Hypothalamus (tissue), 51 donors: ENCODE measurements at places on chromosomes 3 and 15.
A peak's percentile ranks its signal among the peaks of the same experiment; 100 is the strongest.

- DNase-seq, result no peak
Observed at GRCh38 chr3:171811913-171812335, 1.6 kb upstream of the PLD1 start.

DNA sequence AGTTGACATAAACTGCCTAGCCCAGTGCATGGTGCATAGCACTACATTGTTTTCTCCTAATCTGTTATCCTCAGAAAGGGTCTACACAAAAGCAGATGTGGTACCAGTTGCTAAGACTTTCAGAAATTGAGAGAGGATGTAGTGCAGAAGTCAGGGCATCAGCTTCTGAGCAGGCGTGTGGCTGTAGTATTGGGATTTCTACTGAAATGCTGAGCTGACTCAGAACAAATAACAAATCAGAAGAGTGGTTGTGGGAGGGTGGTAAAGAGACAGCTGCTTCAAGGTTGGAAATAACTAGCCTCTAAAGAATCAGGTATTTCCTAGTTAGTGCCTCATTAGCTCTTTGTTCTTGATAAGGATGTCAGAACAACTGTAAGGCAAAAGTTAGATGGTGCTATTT, 161.3 kb downstream of the AKAP13 start:
- no peak for DNase-seq

- no peak for DNase-seq
Observed at GRCh38 chr15:62297522-62297921, 132.4 kb upstream of the C2CD4B start.

DNA sequence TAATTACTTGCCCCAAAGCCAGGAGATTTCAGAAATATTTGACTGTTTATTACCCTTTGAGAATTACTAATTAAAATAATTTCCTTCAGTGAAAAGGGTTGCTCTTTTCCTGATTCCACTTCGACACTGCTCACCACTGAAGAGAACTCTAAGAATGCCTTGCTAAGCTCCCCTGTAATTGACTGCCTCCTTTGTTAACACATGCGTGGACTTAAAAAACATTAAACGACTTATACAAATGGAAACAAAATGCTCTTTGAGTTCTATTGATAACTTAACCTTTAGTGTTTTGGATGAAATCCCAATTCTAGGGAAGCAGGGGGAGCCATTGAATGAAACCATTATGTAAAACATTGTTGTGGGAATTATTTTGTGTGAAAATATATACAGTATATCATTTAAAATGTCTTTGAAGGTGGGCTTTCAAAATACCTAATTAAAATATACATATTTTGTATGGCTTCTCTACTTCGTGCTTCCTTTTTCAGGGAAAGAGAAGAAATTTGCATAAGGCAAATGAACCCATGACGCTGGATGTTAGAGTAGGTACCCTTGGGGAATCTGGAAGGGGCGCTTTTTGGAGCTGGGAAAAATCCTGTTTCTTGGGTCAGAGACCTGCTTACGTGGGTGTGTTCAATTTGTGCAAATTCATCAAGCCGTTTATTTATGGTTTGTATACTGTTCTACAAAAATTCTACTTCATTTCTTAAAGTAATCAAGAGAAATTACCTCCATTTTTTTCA, 64.2 kb downstream of the WWTR1 start:
- DNase-seq, result no peak

- no peak for DNase-seq
Observed at GRCh38 chr3:161939918-161940620, 443.5 kb downstream of the OTOL1 start.

GRCh38 chr3:5017925-5018531, 38.8 kb downstream of the BHLHE40 start:
- no peak for DNase-seq

DNA sequence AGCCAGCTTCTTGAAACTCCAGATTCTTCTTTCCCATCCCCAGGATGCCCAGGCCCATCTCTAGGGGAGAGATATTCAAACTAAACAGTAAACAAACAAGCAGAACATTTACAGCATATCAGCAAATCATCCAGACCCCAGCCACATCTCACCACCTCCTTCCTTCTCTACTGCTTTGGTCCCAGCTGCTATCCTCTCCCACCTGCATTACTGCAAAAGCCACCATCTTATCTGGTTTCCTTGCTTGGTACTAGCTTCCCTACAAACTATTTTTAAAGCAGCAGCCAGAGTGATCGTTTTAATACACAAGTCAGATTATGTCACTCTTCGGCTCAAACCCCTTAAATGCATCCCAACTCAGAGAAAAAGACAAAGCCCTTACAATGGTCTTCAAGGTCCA, 4.8 kb downstream of the LYSMD2 start:
- DNase-seq, result no peak

DNA sequence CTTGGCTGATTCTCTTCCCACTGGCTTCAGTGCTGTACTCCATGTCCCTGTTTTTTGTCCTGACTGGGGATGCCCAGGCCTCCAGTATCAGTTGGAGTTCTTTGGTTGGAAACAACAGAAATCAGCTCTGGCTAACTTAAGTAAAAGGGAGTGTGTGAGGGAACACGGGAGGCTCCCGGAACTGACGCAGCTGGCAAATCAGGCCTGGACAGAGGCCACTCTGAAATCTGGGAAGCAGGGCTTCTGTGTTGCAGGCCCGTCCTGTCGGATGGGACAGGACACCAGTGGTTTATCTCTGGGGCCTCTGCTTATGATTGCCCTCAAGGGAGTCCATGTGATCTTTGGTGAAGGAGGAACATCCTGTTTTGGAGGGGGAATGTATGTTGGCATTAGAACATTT, 124.3 kb downstream of the CHCHD6 start:
- DNase-seq, result no peak

GRCh38 chr3:11438646-11439045, 166.4 kb downstream of the ATG7 start:
- DNase-seq, result no peak

GRCh38 chr3:182925944-182926337, 54.4 kb downstream of the DCUN1D1 start:
- DNase-seq, result no peak

- DNase-seq, result no peak
Observed at GRCh38 chr3:119395923-119396358, 67.5 kb downstream of the TMEM39A start.

DNA sequence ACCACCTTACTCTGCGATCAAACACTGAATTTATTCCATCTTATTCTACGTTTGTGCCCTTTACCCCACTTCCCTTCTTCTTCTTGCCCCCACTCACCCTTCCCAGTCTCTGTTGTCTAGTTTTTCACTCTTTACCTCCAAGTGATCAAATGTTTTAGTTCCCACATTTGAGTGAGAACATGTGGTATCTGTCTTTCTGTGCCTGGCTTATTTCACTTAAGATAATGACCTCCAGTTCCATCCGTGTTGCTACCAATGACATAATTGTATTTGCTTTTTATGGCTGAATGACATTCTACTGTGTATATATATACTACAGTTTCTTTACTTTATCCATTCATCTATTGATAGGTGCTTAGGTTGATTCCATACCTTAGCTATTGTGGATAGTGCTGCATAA, 78.8 kb downstream of the PDCD6IP start:
- DNase-seq, result no peak

DNA sequence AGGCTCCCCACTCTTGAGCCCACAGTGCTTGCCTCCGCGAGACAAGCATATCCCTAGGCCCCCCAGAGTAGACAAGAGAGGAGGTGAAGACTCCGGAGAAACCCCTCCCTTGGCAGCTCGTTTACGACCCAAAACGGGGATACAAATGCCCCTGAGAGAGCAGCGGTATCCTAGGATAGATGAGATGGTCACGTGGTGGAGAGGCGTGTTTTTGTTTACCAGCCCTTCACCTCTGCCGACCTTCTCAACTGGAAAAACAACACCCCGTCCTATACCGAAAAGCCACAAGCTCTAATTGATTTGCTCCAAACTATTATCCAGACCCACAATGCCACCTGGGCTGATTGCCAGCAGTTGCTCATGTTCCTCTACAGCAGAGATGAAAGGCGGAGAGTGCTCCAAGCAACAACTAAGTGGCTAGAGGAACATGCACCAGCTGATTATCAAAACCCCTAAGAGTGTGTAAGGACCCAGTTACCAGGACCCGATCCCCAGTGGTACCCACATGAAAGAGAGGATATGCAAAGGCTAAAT, 99.5 kb upstream of the OSBPL11 start:
- DNase-seq, result no peak

- no peak for DNase-seq
Observed at GRCh38 chr15:64842096-64842939, 603 bp downstream of the PLEKHO2 start.

DNA sequence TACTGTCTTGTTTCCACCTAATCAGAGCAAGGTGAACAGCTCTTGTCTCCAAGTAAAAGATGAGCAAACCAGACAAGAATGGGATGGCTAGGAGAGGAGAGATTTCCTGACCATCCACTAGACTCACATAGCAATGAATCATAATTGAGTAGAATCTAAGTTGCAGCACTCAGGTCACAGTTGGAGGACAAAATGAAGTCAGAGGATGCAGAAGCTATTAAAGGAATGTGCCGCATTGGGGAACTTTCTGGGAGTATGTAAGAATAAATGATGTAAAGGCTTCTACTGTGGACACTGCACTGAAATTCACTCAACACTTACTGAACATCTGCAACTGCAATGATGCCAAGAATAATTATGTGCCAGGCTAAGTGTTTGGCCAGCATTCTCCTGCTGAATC, 217.4 kb upstream of the WNT5A start:
- no peak for DNase-seq

- no peak for DNase-seq
Observed at GRCh38 chr15:40333922-40334492, 6.7 kb downstream of the CCDC9B start.

GRCh38 chr3:27749643-27750042, 27.5 kb upstream of the EOMES start:
- DNase-seq, result no peak

GRCh38 chr15:36917411-36918267, 182.7 kb downstream of the MEIS2 start:
- no peak for DNase-seq

DNA sequence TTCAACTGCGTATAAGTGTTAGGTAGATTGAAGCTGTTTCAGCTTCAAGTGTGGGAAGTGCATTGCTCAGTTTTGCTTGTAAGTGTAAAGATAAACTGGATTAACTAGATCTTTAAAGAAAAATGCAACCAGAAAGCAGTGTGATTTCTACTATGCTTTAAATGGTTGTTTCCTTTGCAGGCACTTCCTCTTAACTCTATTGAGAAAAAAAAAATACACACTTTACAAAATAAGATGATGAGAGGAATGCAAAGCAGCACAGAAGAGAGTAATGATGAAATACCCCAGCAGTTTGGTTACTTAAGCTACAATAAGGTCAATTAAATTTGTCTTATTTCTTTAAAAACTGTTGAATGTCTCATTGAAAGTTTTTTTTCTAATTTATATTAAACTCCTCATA, 40.8 kb downstream of the DPH6 start:
- no peak for DNase-seq

- no peak for DNase-seq
Observed at GRCh38 chr3:62589078-62589477, 215.7 kb upstream of the FEZF2 start.

DNA sequence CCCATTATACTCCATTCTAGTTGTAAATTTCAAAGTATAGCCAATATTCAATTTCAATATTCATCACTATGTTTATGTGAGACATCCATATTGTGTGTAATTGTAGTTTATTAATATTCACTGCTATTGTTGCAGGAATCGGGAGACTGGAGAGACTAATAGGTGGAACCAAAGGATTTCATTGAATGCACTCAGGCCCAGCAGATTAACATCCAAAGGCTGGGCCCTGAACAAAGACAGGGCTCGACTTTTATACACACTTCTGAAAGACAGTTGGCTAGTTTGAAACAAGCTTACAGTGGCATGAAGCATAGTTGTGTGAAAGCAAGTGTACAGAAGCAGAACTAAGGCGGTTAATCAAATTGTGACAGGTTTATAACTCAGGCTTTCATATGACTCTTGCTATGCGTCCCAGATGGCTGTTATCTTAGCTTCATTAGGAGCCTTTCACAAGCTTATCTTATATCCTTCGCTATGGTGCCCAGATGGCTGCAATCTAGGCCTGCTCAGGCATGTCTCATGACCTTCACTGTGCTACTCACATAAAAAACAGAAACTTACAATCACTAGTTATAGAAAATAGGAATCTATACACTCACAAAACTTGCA, 1038.8 kb upstream of the EPHA6 start:
- DNase-seq, result no peak

DNA sequence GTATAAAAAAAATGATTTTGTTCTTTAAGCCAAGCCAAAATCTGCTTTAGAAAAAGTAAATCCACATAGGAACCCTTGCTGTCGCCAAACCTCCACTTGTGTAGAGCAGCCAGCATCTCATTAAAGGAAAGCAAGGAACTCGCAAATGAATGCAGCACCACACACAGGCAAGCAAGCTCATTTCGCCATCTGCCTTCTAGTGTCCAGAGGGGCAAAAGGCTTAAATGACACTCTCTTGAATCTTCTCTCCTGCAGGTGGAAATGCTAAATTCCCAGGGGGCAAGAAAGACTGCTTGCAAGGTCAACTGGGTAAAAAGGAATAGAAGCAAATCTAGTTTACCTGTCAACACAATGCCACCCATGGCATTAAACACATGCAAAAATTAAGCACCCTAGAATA, 2.4 kb downstream of the MB21D2 start:
- DNase-seq, result peak; percentile 17

DNA sequence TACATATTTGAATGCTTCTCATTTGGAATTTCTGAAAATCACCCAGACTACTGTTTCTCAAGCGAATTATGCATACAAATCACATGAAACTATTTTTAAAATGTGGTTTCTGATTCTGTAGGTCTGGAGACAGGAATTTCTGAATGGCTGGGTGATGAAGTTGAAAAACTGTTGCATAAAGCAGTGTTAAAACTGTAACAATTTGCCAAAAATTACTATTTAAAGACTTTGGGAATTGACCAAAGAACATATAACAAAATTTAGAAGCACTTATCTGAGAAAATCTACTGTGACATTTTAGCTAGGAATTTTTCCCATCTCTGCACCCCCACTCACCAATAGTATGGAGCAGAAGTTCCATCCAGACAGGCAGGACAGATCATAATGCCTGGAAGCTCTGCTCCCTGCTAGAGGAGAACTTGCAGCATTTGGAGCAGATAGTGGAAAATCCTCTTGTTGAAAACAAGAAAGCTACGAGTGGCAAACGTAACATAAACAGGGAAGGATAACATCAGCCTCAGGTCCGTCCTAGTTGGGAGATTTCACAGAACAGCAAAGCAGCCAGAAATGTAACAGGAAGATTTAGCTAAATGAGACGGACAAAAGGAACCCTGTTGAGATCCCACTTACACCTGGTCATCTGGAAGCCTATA, 132.3 kb upstream of the MCTP2 start:
- DNase-seq, result no peak
